Vagina (tissue), 2 donors: ENCODE measurements at places on chromosomes 12 and 14. TPM values are rescaled to one million over a fixed set of nuclear protein-coding genes. Genes with fewer than 3 reads are reported as not detected.
A peak's percentile ranks its signal among the peaks of the same experiment; 100 is the strongest.

DNA sequence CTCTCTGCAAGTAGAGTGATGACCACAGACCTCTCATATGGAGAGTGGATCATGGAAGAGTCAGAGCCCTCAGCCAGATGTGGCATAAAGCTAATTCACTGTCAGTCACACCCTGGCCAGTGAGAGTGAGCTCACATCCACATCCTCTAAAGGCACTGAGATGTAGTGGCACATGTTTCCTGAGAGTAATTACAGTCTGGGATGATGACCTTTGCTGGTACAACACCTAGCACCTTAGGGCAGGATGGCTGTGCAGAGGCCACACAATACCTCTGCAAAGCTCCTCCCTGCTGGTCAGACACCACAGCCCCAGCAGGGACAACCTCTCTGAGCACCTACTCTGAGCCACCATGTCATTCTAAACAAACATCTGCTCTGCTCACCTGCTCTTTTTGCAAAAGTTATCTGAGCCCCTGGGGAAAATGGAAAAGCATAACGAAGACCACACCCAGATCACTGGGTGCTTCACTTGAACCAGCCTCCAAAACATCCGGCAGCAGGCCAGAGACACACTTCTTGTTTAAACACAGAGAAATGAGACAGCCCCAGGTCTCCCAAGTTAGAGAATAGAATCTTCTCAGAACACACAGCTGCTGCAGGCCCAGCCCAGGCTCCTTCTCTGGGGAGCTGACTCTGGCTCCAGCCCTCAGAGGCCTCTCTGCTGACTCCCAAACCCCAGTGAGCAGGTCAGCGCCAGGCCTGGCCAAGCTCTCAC, 30.3 kb downstream of the PITPNM2 start:
- no peak for DNase-seq

- DNase-seq, result no peak
These were observed 129.4 kb downstream of the NPAS3 start for GRCh38 chr14:33068040-33068439.

GRCh38 chr12:112961074-112961473, 17.2 kb upstream of the OAS2 start:
- DNase-seq, result peak; percentile 70

DNA sequence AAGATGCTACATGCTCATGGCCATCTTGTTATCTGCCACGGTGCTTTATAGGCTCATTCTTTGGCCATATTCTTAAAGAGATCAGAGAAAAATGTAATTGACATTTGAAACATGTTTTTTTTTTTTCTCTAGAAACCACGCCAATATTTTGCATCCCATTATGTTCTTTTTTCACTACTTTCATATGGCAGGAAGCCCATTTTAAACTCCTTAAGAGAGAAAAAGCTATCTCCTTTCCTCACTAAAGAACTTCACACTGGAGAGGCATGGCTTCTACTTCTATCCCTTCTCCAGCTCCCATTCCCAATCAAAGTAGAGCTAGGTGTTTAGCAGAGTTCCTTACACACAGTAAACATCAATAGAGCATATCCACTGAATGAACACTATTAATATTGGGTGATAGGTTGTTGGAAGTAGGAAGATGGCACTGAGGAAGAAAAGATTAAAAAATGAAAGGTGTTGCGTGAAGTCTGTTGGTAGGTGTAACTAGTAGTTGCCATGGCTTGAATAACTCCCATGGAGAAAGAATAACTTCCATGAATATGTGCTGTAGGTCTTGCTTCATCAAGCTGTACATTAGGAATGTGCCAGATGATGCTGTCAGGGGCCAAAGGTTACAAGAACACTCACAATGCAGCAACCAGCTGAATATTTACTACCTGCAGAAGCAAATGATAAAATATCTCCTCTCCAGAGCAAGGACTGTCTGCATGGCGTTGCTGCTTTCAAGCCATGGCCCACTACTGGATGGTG, 178.8 kb downstream of the STXBP6 start:
- DNase-seq, result no peak

DNA sequence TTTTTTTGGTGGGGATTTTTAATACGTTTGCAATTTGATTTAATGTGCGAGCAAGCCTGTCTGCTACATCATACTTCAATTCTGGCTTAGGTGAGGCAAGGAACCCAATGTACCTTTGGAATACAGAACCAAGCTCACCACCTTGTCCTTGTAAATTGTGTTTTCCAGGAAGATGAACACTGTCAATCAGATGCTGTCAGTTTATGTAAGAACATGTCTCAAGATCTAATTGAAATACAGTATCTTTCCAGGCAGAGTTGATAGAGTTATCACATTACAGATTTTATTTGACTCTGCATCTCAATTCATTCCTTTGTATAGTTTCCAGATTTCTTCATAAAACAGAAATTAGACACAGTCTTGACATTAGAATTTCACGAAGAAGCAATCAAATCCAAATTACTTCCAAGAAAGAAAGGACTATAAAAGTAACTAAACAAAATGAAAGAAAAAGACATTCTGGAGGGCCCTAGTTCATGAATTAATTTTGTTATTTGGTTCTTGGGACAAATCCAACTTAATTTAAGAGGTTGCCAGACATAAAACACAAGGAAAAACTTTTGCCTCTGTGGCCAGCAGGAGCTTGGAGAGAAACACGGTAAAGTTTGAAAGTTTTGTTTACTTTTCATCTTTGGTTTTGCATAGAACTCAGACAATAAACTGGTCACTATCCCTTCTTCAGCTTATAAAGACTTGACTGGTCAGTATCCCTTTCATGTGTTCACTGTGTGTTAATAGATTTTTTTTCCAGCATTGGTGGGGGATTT, 16.4 kb upstream of the MED13L start:
- DNase-seq, result no peak

The MYH6 gene
- not detected for total RNA-seq

The PTPRB gene
- total RNA-seq, result 21.9 TPM

DNA sequence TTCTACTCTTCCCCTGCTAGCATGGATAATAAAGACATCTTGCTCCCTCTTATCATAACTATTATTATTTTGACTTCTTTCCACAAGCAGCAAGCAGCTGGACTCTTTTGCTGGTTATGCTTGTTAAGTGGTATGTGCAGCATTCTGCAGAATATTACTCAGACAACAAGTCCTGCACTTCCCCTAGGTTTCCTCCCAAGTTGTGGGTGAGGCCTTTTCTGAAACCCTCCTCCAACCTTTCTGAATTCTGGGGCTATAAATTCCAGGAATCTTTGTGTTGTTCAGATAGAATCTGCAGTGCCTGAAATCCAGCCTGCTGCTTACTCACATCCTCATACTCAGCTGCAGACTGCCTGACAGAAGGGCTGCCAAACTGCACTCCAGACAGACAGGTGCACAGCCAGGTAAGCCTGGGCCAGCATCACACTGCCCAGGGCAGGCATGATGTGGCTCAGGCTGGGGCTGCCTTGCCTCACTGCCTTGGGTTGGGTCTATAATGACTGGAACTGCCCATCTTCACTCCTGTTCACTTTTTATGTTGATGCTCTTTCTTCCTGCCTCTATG, 6.2 kb upstream of the DHRS2 start:
- DNase-seq, result peak; percentile 74

The SVOP gene
- total RNA-seq, result under 0.01 TPM

GRCh38 chr14:99892406-99892805, 99.2 kb downstream of the EML1 start:
- DNase-seq, result no peak

DNA sequence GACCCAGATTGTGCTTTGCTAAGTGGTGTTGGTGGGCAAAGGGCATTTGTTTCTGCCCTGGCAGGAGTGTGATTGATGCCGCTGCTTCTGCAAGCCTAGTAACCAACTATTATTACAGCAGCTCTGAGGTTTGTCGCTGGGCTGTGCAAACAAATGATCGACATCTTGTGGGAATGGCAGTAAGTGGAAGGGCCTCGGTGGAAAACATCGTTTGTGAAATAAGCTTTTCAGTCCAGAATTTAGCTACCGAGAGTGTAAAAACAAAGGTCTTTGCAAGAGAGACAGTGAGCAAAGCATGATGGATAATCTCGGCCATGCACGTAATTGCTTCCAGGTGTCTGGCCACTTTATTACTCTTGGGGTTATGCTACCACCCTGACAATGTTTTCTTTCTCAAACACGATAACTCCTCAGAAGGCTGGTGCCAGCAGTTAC, 397.7 kb upstream of the PRICKLE1 start:
- DNase-seq, result no peak

DNA sequence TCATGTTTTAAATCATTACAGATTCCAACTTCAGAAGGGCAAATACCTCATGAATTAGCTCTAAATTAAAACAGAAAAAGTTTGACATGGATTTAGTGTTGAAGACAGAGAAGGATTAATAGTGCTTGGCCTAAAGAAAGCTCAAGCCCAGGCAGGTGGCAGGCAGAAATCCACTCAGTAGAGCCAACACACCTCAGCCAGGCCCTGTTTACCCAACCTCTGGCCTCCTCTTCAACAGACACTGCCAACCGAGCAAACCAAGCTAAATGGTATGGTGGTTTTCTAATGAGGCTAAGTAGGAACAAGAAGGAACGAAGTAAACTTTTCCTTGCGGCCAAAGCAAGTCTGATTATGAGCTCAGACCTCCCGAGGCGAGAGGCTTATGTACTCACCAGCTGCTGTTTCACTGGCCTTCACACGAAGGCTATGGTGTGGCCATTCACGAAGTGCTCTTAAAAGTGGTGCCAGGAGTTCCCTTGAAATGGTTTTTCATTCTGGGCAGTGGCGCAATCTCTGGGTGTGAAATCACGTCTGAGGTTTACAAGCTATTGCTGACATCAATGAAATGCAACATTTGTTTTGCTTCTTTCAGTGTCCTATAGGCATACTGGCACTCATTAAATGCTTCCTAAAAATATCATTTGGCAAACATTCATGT, 124.1 kb upstream of the LGR5 start:
- no peak for DNase-seq

The HOXC4 gene
- total RNA-seq, result 1.2 TPM

GRCh38 chr14:23632461-23633159, 3.6 kb upstream of the DHRS2 start:
- peak; percentile 84 for DNase-seq

DNA sequence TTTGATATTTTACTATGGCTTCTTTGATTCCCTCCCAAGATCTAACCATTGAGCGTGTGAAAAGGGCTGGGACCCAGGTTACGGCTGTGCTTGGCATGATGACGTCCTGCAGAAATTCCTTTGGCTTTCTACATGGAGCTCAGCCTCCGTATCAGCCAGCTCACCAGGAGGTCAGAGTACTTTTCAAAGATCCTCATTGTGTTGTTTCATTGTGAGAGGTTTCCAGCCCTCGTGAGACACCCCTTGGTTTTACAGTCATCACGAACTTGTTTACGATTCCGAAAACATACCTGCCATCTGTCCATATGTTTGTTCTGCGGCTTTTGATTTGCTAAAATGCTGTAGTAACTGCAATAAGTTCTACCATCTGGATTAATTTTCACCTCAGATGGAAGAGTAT, 453.1 kb downstream of the TMEM121 start:
- DNase-seq, result no peak

DNA sequence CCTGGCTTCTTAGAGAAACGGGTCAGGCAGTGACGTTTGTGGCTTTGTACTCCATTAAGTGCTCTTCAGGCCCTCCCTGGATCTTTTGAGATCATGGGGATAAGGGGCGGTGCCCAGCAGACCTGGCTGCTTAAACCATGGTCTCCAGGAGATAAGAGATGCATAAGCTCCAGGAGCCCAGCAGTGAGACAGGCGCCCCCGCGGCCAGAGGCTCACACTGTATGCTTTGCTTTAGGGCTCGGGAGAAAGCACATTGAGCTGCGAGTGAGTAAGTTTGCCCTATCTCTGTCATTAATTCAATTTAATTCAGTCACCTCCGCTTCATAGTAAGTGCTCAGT, 359.5 kb downstream of the CACNA1C start:
- DNase-seq, result no peak

The MAPKAPK5 gene
- total RNA-seq, result 35.1 TPM

DNA sequence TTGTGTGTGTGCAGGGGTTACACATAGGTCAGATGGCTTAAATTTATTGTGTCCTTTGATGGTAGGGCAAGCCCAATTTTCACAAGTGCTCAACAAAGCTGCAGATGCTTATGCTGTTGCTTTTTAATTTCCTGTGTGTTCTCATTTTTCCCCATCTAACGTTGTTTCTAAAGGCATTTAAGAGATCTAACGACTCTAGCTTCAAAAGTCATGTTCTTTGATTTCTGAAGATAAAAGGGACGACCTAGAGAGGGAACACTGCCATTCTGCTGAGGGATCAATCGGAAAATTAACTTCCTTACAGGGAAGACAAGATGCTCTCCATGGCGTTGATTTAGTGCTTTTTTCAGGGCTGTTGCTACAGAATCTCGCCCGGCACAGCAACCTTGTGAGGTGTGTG, 79.0 kb upstream of the GNG2 start:
- no peak for DNase-seq

GRCh38 chr14:89660166-89660565, 243.1 kb upstream of the FOXN3 start:
- DNase-seq, result no peak

GRCh38 chr12:122420471-122421162, 1.9 kb downstream of the CLIP1 start:
- DNase-seq, result no peak

The TRIM9 gene
- 2.2 TPM for total RNA-seq

GRCh38 chr12:65998536-65999530, 131.7 kb downstream of the LLPH start:
- DNase-seq, result no peak

- DNase-seq, result no peak
These were observed 37.3 kb upstream of the ADGRD1 start for GRCh38 chr12:130916241-130916911.

The BIN2 gene
- total RNA-seq, result 6.4 TPM

DNA sequence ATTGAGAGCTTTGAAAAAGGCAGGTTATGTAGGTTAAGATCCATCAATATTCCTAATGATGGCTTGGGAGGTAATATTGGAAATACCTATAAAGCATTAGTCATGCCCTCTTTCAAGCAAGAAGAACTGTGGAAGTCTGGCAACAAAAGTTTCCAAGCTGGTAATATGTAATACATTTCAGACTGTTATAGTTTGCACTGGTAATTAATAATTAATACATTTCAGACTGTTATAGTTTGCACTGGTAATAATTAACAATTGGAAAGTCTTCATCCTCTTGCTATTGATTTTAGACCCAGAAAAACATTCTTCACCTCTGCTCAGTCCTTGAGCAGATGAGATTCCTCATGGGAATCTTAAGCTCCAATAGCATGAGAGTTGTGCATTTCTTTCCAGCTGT, 29.0 kb upstream of the WDR89 start:
- no peak for DNase-seq
